ENCODE measurements at places on chromosomes 2 and 18.
A peak's percentile ranks its signal among the peaks of the same experiment; 100 is the strongest.

DNA sequence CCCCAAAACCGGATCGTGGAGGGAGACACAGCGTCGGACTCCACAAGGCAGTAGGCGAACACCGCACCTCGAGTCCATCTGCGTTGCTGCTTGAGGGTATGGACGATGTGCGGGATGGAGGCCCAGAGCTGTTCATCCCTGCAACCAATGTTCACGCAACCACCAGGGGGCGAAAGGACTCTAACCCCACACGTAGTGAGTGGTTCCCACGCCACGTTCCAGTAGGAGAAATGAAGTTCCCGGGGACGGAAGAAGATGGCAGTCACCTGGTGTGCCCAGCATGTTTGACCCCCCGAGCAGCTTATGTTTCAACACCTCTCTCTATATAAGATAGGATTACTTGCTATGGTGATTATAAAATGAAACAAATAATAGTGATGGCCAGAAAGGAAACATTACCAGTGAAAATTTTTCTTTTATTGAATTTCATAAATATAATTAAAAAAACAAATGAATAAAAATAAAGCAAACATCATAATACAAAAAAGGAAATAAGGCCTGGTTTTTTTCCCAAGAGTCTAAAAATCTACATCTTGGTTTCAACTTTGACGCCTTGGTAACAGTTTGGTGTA, 184.3 kb downstream of the SH3BP4 start:
- DNase-seq: peak; percentile 31

DNA sequence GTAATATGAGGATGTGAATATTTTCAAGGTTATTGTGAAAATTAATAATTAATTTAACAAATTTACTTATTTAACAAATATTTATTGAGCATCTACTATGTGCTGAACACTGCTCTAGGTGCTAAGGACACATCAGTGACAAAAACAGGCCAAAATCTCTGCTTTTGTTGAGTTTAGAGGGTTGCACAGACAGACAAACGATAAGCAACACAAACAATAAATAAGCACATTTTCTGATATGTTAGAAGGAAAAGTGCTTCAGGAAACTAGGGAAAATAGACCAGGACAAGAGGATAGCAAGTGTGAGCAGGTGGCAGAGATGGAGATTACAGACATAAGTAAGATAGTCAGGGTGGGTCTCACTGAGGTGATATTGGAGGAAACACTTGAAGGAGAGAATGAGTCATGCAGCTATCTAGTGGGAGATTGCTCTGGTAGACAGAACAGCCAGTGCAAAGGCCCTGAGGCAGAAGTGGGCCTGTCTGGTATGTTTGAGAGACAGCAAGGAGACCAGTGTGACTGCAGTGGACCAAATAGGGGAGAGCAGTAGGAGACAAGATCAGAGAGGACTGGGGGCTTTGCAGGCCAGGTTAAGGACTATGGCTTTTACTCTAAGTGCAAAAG, 38.3 kb downstream of the SFXN5 start:
- DNase-seq: no peak

DNA sequence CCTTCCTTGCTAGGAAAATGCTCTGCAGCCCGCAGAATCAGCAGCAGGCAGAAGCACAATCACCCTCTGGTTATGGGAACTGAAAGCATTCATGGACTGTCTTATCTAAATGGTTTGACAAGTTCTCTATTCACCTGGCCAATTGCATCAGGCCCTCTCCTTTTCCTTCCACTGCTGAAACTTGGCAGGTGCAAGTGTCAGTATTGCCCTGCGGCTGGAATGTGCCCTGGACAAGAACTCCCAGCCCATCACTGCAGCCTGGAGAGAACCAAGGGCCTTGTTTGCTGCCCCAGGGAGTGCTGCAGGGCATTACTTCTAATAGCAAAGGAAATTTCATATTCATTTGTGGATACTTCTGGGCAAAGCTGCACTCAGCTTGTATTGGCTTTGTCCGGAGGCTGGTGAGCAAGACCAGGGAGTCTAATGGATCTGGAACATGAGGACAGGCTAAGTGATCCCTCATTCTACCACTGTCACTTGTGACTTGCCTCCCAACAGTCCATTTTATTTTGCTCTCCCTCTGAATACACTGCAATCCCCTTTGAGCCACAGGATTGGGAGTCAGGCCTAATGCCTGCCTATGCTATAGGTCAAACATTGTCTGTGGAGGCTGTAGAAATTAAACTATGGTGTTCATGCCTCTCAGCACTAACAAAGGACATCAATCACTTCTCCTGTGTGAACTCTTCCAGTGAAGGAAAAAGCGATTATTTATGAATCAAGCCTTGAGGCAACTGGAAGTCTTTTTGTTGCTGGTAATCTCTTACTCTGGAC, 116.9 kb downstream of the LYPD6B start:
- no peak for DNase-seq

DNA sequence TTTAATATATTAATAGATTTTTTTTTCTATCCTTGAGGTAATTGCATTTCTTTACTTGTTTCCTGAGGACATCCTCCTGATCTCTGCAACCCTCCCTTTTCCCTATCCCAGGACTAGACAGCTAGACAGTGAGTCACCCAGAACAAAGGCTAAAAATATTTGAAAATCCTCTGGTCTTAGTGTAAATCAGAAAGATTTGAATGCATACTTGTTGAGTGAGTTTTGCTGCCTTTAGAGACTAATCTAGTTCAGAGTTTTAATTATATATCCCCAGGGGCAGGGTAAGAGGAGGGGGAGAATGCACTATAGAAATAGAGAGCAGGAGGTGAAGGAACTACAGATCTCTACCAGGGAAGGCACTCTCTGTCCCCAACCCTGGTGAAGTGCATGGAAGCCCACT, 202.3 kb upstream of the TCF4 start:
- no peak for DNase-seq

GRCh38 chr2:79782576-79783452, 270.0 kb downstream of the CTNNA2 start:
- DNase-seq: no peak

DNA sequence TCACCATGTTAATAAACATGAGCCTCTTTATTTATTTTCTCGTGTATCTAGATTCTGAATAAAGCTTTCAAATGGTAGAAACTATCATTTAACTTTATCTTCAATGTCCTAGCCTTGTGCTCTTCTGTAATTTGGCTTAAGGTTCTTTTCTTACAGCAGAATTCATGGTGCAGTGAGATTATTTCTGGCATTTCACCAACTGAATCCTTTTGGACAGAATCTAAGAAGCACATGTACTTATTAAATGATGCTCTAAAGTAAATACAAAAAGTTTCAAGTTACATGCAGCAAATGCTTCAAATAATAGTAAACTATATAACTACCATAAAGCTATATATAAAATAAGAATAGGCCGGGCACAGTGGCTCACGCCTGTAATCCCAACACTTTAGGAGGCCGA, 65.9 kb downstream of the AP1S3 start:
- no peak for DNase-seq

- DNase-seq: no peak
Measured at GRCh38 chr2:86293612-86294011, 43.8 kb downstream of the REEP1 start.

DNA sequence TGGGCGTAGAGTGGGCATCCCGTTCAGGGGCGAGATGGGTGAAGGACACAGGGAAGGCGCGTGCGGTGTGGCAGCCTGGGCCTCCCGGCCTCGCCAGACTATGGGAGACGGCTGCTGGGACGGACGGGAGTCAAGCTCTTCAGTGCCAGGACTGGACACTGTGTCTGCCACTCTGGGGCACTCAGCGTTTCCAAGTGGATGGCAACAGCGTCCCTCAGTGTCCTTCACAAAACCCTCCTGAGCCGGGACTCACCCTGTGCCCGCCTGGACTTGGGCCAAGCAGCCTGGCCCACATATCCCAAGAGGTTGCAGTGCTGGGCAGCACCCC, 16.3 kb upstream of the BOK start:
- no peak for DNase-seq

- no peak for DNase-seq
Measured at GRCh38 chr2:101267671-101268656, 15.3 kb downstream of the CNOT11 start.

- no peak for DNase-seq
Measured at GRCh38 chr18:54712758-54713157, 115.5 kb upstream of the RAB27B start.

DNA sequence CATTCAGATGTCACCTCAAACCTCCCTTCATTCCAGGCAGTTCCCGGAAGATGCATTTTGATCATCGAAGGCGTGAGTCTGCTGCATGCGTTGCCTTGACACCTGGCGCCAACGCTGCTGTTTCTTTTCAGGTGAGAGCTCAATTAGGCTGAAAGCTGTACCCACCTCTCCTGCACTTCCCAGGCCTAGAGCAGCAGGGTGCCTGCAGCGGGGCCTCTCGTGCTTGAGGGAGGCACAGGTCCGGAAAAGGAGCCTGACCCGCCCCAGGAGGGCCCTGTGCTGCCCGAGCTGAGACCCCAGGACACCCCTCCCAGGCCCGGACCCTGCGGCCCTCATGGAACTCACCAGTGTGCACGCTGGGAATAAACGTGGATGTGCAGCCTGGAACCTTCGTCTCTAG, 31.4 kb upstream of the KCNG2 start:
- no peak for DNase-seq

DNA sequence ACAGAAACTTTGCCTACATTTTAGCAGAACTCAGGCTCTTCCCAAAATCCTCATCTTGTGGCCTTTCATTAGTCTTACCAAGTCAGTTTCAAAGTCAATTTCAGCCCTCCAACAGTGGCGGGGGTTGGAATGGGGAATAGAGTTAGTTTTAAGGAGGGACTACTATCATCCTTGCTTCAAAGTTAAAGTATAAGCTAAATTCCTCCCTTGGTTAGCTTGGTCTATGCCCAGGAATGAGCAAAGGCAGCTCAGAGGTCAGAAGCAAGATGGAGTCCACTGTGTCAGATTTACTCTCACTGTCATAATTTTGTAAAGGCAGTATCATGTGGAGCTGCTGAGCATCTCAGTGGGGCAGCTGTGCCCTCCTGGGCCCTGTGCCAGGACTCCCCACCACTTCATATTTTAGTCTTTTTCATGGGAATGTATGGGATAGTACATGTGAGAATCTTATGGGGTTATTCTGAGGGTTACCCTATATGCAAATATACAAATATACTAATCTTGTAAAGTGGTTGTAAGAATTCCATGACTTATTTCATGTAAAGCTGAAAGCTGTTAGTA, 145.2 kb upstream of the MMADHC start:
- DNase-seq: no peak

DNA sequence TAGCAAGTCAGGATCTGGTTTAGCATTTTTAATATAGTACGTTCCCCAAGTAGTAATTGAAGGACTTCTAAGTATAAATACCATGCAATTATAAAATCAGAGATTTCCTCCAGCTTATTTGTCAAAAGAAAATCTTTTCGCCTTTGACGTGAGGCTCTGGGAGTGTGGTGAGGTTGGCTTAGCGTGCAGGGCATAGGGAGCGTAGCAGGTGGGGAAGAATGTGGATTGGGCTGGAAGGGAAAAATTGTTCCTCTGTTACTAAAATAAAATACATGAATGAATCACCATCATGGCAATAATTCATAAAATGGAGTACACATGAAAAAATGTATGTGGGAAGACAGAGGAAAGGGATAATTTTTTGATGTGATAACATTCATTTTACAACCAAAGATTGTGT, 5.4 kb upstream of the IL1RL2 start:
- no peak for DNase-seq

GRCh38 chr2:72015266-72015665, 132.4 kb downstream of the CYP26B1 start:
- DNase-seq: no peak

DNA sequence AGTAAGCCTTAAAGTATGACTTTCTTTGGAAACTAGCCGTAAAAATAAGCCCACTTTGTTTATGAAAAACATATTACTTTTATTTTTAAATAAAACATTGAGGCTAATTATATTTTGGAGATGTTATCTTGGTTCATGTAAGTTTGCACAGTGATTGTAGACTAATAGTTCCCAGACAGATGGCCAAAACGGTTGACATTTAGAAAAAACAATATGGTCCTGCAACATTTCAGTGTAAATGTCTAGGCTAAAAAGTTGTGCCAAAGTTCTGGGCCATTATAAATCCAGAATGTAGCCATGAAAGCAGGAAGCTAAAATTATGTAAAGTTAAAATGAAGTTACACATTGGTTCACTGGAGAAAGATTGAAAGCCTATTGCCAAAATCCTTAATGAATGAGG, 43.6 kb downstream of the SLC5A7 start:
- no peak for DNase-seq

DNA sequence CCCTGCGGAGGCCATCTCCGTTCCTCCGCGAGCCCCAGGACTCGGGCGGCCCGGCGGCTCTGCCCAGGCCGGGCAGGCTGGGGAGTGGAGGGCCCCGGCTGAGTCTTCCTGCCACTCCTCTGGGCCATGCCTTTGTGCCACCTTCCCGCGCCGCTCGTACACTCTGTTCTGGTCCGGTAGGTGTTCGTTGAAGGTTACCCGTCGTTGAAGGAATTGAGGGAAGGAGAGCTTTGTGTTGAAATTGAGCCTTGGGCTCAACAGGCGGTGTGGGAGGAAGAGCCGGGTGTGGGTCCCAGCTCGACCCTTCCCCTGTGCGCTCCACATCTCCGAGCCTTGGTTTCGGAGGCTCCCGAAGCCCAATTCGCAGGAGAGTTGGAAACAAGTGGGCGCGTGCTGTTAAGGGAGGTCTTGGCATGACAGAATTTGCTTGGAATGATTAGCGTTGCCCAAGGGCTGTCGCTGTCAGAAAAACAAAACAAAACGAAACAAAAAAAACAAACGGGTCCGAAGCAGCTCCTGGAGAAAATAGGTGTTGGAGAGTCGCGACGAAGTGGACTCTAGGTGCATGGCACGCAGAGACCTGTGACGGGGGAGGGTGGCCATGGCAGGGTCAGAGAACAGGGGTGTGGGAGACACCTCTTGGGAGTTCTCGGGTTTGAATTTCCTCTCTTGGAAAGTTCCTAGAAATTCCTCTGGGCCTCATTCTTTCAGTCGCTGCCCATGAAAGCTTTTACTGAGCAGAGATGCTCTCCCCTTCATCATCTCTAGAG, 1.2 kb upstream of the MZT2A start:
- DNase-seq: no peak

- no peak for DNase-seq
Measured at GRCh38 chr18:2984091-2984490, 28.9 kb downstream of the LPIN2 start.

GRCh38 chr2:26709323-26710110, 17.0 kb downstream of the KCNK3 start:
- DNase-seq: no peak

DNA sequence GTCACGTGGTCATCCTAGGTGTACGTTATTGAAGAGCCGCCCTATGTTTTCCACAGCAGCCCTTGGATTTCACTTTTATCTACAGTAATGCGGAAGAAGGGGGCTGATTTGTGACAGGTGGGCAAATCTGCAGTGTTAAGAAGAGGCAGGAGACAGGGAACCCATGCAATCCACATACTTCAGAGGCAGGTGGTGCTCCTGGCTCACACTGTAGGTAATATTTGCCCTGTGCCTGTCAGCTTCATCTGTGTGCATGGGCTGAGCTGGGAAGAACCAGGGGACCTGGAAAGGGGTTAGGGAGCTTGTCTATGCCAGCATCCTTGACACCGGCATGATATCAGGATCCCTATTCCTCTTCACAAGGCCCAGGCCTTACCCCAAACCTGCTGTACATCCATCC, 183.9 kb downstream of the SH3RF3 start:
- no peak for DNase-seq

GRCh38 chr2:127574656-127575055, 39.2 kb downstream of the MYO7B start:
- no peak for DNase-seq

GRCh38 chr2:204042401-204042800, 105.8 kb downstream of the ICOS start:
- DNase-seq: no peak

Data from stimulated activated CD8-positive, alpha-beta memory T cell treated with anti-CD3 and anti-CD28 coated beads, Interleukin-15, amount 100 ng/mL, for 1 hour (primary cell).